ENCODE measurements at places on chromosomes 2 and 18. TPM values are rescaled to one million over a fixed set of nuclear protein-coding genes. Genes with fewer than 3 reads are reported as not detected.

DNA sequence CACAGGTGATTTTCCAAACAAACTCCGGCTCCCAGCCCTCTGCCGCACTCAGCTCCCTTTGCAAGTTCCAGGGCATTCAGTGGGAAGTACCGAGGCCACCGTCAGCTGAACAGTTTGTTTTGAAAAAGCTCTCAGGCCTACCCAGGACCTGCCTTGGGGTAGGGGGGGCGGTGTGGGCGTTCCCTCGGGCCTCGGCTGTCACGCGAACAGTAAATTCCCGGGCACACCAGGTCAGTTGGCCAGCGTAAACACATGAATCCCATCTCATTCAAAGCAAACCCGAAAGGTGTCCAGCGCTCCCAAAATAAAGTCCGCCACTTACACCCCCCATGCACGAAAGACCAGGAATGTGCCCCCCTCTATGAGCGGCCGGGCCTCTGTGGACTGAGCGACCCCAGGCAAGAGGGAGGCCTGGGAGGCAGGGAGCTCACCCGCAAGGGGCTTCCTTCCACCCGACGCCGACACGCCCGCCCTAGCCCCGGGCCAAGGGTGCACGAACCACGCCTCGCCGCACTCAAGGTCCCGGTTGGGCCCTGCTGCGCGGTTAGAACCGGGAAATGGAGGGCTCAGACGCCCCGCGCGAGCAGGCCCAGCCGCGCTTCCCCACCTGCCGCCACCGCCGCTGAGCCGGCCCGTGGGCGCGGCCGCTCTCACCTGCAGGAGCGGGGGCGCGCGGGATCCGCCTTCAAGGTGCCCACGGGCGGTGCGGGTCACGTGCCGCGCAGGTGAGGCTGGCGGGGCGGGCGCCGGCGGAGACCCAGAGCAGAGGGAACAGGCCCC lies at the start of gene WDSUB1:
Gene WDSUB1, minus strand, starts transcription at position 775 of the 780 bp plus-strand sequence. CDS start 3,634 bp downstream, outside the sequence.
- H3K27me3 ChIP-seq: no peaks in the 10 kb centered on the region
- H3K27ac ChIP-seq: peak within 1 kb of the TSS; percentile 83
- DNase-seq: peak; percentile 28
- H3K4me1 ChIP-seq: peaks cover 11% of the 10 kb centered on the region

- H3K27ac ChIP-seq: peak overlapping the region; percentile 93
- DNase-seq: no peak
- no peaks in the 10 kb centered on the region for H3K36me3 ChIP-seq
- H3K4me1 ChIP-seq: peaks cover 9% of the 10 kb centered on the region
- no peaks in the 10 kb centered on the region for H3K27me3 ChIP-seq
Measured at GRCh38 chr2:201157694-201158093, 25.2 kb upstream of the CASP10 start.

DNA sequence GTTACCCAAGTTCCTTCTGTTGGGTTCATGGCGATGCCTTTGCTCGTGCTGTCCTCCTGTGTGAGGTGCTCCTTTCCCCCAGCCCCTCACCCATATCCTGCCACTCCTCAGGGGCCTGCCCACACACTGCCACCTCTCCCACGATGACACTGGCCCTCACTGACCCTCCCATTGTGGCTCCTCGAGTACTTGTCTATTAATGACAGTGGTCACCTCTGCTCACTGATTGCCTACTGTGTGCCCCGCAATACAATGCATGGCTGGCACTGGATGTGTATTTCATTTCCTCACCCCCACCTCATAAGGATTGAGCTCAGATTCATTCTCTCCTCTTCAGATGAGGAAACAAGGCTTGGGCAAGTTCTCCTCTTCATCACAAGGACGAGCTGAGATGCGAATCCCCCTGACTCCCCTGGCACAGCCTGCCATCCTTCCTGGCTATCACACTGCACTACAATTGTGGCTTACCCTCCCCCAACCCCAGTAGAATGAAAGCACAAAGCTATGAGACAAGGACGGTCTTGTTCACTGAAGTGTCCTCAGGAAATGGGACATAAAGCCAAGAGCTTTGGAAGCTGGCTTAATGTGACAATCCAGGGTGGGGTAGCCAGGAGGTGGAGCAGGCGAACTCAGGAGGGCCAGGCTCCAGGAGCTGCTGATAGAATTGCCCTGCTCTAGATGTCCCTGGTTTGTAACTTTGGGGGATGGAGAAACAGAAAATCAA lies 93.9 kb upstream of the RAB12 start:
- H3K4me3 ChIP-seq: no peak overlapping the region
- H3K27me3 ChIP-seq: no peaks in the 10 kb centered on the region
- DNase-seq: no peak
- peaks cover 5% of the 10 kb centered on the region for H3K4me1 ChIP-seq
- H3K36me3 ChIP-seq: no peaks in the 10 kb centered on the region

DNA sequence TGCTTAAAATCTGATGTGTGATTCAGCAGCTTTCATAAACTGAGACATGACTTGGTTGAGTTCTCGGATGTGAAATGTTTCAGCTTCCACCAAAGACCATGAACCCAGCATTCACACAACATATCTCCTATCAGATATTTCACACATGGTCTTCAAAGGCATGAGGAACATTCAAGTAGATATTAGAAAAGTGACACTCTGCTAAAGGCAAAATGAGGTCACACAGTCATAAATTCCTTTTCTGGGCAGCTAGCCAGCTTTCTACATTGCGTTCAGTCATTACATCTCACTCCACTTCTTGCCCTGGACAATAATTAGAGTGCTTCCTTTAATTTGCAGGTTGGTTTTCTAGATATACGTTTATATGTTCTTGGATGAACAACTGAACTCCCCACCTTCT lies 96.7 kb downstream of the GAREM1 start:
- no peak overlapping the region for H3K4me3 ChIP-seq
- no peak overlapping the region for H3K27ac ChIP-seq
- H3K27me3 ChIP-seq: no peaks in the 10 kb centered on the region
- DNase-seq: no peak
- peaks cover 2% of the 10 kb centered on the region for H3K36me3 ChIP-seq
- H3K4me1 ChIP-seq: no peaks in the 10 kb centered on the region

DNA sequence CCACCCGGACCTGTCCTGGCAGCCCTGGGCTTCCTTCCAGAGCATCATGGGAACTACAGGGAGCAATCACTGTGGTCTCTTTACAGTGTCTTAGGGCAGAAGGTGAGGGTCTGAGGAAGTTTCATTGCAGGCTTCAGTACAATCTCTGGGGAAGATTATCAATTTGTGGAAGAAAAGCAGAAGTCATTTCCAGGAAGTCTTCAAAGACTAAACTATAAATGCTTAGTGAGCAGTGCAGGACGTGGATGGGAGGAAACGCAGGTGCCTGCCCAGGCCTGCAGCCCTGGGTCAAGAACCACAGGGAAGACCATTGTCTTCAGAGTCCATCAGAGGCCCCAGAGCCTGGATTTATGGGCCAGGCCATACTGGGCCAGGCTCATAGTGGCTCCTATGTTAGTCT lies 54.3 kb downstream of the INO80C start:
- H3K27ac ChIP-seq: peak overlapping the region; percentile 55
- no peak overlapping the region for H3K4me3 ChIP-seq
- no peaks in the 10 kb centered on the region for H3K27me3 ChIP-seq
- H3K36me3 ChIP-seq: no peaks in the 10 kb centered on the region

- no peaks in the 10 kb centered on the region for H3K27me3 ChIP-seq
- H3K27ac ChIP-seq: no peak overlapping the region
- peaks cover 23% of the 10 kb centered on the region for H3K4me1 ChIP-seq
- no peak for DNase-seq
- no peak overlapping the region for H3K4me3 ChIP-seq
- peaks cover 19% of the 10 kb centered on the region for H3K36me3 ChIP-seq
Measured at GRCh38 chr2:9593925-9594324, 36.9 kb downstream of the YWHAQ start.

GRCh38 chr2:219495531-219496122 lies 3.1 kb upstream of the GMPPA start:
- H3K4me1 ChIP-seq: peaks cover 25% of the 10 kb centered on the region
- H3K27me3 ChIP-seq: peaks cover 72% of the 10 kb centered on the region
- H3K36me3 ChIP-seq: no peaks in the 10 kb centered on the region
- H3K4me3 ChIP-seq: peak overlapping the region; percentile 66
- no peak overlapping the region for H3K27ac ChIP-seq
- DNase-seq: peak; percentile 78

DNA sequence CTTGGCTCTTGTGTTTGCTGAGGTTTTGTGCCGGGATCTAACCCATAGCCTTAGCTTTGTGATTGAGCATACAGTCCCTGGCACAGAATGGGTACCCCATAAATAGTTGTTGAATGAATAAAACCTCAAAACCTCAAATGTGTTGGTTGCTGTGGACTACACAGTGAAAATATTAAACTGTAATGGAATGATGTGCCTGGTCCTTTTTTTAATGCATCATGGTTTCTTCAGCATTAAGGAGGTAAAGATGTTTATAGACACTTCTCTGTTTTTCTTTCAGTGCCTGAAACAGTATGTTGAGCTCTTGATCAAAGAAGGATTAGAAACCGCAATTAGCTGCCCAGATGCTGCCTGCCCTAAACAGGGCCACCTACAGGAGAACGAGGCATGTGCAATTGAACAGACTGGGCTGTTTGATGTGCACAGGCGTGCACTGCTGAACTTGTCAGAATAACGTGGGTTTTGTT lies 97.0 kb downstream of the RNF144A start:
- H3K36me3 ChIP-seq: peaks cover 2% of the 10 kb centered on the region
- no peak overlapping the region for H3K27ac ChIP-seq
- no peaks in the 10 kb centered on the region for H3K27me3 ChIP-seq

The SLC4A3 gene
- 10.0 TPM for total RNA-seq

- no peak overlapping the region for H3K4me3 ChIP-seq
- H3K4me1 ChIP-seq: peaks cover 21% of the 10 kb centered on the region
- no peak overlapping the region for H3K27ac ChIP-seq
- no peaks in the 10 kb centered on the region for H3K36me3 ChIP-seq
- DNase-seq: no peak
- H3K27me3 ChIP-seq: no peaks in the 10 kb centered on the region
Measured at GRCh38 chr2:98771721-98772524, 41.0 kb upstream of the MGAT4A start.

All from neural crest cell (in vitro differentiated cells).